ENCODE measurements at places on chromosomes 11 and 22. TPM values are rescaled to one million over a fixed set of nuclear protein-coding genes. Genes with fewer than 3 reads are reported as not detected.

DNA sequence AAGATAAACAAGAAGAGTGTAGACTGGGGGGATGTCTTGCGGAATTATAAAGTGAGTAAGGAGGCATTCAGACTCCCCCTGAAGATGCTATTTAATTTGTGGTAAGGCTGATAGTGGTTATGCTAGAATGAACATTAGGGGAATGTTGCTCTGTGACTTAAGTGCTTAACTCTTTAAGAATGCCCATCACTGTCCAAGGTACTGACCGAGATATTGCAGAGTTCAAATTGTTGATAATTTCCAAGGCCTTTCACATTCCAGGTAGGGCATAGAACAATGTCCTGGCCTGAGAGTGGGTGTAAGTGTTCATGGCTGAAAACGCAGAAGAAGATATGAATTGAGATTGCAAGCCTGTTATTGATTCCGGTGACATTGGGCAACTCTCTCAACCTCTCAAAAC, 90.3 kb upstream of the SEZ6L start:
- peak; percentile 6 for DNase-seq

- DNase-seq, result peak; percentile 48
Observed at GRCh38 chr22:32058656-32059260, 15.7 kb downstream of the SLC5A1 start.

DNA sequence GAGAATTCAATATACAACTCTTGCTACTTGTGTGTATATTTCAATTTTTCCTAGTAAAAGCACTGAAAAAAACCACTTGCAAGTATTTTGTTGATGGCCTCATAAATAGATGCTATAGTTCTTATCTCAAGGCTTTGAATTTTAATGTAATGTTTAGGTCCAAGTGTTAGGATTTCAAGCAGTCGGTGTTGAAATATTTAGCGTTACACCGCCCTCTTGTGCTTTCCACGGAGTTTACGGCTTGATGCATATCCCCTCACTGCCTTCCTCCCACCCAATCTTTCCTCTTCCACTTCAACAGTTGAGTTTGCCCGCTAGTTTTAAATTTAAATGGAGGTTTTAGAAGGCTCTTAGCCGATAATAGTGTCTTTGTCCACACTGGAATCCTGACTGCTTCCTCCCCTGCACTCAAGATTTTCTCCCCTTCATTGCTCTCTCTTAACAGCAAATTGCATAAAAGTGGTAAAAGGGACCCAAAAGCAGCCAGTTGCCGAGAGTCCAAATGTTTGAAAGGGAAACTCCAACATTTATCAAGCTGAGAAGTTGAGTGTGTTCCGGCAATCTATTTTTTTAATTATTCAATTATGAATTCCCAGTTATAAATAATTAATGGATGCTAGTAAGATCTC, 25.9 kb upstream of the HTATIP2 start:
- peak; percentile 58 for DNase-seq

DNA sequence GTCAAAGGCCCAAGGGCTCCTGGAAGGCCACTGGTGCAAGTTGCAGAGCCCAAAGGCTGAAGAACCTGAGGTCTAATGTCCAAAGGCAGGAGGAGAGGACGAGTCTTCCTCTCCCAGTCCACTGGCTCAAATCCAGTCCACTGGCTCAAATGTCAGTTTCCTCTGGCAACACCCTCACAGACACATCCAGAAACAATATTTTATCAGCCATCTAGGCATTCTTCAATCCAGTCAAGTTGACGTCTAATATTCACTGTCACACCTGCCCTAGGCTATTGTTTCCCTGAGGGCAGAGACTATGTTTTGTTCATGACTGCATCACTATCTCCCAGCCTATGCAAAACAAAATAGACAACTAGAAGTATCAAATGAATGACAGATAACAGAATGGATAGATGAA, 148.1 kb downstream of the SPON1 start:
- no peak for DNase-seq

DNA sequence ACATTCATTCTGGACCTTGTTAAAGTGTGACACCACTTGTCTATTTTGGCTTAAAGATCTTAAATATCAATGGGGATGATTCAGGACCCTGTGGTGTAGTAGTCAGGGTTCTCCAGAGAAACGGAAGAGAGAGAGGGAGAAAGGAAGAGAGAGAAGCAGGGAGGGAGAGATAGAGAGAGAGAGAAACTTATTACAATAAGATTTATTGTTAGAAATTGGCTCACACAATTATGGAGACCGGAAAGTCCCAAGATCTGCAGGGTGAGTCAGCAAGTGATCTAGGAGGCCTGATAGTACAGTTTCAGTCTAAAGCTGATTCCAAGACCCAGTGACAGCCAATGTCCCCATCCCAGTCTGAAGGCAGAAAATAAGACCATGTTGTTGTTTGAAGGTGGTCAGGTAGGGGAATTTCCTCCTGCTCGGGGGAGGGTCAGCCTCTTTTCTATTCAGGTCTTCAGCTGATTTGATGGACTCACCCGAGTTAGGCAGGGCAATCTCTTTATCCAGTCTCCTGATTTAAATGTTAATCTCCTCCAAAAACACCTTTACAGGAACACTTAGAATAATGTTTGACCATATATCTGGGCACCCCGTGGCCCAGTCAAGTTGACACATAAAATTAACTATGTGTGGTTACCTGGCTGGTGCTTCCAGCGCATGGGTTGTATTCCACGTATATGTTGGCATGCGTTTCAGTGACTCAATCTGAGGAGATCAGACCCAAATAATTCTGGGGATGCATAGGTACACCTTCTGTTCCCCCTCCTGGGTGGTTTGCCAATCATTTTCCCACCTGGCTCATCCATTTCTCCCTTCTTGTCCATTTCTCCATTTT, 1350.5 kb downstream of the TBC1D22A start:
- DNase-seq, result no peak

Gene PTPRCAP
- total RNA-seq, result 9.9 TPM

Gene BRSK2
- 2.2 TPM for total RNA-seq
